ENCODE measurements at places on chromosomes 12 and 14.

DNA sequence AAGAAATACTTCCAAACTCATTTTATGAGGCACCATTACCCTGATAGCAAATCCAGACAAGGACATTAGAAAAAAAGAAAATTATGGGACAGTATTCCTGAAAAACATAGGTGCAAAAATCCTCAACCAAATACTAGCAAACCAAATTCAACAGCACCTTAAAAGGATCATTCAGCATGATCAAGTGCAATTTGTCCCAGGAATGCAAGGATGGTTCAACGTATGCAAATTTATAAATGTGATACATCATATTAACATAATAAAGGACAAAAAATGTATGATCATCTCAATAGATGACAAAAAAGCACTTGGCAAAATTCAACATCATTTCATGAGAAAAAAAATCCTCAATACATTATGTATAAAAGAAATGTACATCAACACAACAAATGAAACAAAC is 162.9 kb downstream of the DUSP6 start:
- no peak for DNase-seq

- no peak for DNase-seq
These were observed 76.4 kb upstream of the HOXC13 start for GRCh38 chr12:53862206-53862605.

DNA sequence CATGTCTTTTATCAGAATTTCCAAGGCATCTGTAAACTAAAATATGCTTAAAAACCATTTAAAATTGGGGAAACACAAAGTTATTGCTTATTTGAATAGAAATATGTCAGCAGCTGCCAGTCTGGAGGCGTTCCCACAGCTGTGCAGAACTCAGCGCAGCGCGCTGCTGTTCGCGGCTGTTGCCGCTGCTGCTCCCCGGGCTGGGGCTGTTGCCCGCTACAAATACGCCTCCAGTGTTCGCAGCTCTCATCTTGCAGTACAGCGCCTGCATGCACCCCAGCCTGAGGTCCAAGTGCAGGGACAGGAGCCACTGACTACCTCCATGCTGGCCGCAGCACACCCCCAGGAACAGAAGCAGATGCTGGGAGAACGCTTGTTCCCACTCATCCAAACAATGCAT is 216.2 kb downstream of the SLC16A7 start:
- no peak for DNase-seq

DNA sequence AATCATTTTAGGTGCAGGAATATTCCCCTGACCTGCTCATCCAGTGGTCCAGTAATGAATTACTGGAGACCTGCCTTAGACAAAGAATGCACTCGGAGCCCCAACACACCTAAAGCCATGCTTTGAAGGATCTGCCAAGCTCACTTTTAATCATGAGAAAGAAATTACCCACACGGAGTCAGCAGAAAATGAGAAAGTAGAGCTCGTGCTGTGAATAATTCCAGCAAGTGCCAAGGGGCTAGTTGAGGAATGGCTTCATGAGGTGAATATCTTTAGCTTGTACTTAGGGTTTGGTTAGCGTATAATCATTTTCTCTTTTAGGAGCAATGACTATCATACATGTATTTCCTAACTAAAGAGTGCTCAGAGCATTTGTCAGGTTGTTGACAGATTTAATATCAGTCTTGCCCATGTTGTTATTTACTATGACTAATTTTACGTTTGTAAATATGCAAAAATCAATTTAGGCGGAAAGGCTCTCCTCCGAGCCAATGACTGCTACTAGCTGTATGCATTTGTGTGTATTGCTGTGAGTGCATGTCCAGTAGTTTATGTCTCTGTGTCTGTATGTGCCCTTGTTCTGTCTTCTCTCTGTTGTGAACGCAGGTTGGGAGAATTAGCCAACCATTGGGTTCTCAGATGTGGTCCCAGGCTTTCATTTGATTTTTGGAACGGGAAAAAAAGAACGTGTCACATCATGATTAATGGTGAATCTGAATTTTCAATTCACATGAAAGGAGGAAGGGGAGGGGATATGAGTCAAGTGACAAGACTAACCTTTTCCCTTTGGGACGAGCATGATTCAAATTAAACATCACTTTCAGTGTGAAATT is 98.4 kb downstream of the RMST start:
- DNase-seq: no peak

DNA sequence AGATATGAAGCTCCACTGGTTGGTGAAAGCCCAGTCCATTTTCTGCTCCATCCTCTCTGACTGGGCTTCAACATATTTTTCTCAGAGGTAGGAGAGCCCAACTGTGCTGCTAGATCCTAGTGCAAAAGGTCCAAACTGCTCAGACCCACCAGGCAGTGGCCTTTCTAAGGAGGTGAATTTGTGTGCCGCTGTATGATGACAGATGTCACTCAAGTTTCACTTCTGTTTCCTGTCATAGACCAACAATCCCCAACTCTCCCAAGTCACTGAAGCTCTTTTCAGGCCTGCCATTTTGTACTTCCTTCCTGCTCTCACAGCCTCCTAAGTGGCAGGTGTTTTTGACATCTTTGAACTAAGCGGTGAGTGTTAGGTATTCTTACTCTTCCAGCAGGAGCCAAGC is 16.4 kb upstream of the RNASE4 start:
- DNase-seq: no peak

- DNase-seq: no peak
These were observed 40.2 kb upstream of the DICER1 start for GRCh38 chr14:95197551-95197950.

GRCh38 chr12:105698075-105698474 is 367.6 kb downstream of the C12orf75 start:
- DNase-seq: no peak

GRCh38 chr14:67411820-67412421 is at the start of gene PLEK2:
TSS of gene PLEK2 (minus strand) at chr14:67412165. CDS start at chr14:67412059, 106 bp downstream.
- DNase-seq: no peak

GRCh38 chr14:68222154-68222553 is 402.6 kb downstream of the RAD51B start:
- no peak for DNase-seq

DNA sequence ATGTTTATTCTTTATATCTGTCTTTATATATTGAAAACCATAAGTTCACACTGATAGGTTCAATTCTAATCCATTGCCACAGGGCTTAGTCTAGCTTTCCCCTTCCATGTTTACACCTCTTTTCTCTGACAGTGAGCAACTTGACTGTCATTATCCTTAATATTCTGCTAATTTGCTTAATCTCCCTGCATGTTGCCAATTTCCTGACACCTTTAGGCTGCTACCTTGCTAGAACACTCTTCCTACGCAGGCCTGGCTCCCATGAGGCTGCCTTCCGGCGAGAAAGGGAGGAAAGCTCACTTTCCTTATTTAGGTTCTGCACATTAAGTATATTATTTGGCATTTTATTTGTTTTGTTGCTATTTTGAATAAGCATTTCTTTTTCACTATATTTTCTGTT is 12.8 kb upstream of the FRS2 start:
- DNase-seq: no peak

- no peak for DNase-seq
These were observed 4.9 kb downstream of the PRICKLE1 start for GRCh38 chr12:42584651-42585111.

- DNase-seq: no peak
These were observed 39.9 kb downstream of the ATL1 start for GRCh38 chr14:50599700-50600444.

All from activated gamma-delta T cell treated with anti-CD3 and anti-CD28 coated beads, Interleukin-2, amount 50 U/mL, for 16 hours (primary cell).